Activated CD8-positive, alpha-beta memory T cell treated with anti-CD3 and anti-CD28 coated beads for 24 hours (primary cell): ENCODE measurements at places on chromosomes 1 and 21.

- DNase-seq: no peak
Observed at GRCh38 chr1:214290424-214291037, 9.6 kb downstream of the SMYD2 start.

DNA sequence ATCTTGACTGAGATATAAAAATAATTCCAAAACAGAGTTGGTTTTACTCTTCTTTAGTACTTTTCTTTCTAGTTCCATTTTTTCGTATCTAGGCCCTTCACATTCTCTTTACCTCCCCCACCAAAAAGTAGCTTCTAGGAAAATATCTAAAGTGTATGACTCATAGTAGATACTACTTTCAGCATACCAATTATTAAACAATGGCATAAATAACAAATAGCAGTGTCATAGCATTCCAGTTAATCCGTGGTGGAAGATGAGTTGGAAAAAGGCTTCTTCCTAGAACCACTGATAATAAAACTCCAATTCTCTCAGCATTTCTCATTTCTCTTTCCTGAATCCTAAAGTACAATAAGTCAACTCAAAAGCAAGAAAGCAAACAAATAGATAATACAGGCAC, 859.0 kb upstream of the B3GALT2 start:
- DNase-seq: no peak

- no peak for DNase-seq
Observed at GRCh38 chr1:4796161-4797015, 142.0 kb downstream of the AJAP1 start.

GRCh38 chr1:1629430-1630190, 2.4 kb upstream of the MMP23B start:
- peak; percentile 81 for DNase-seq

- DNase-seq: no peak
Observed at GRCh38 chr1:67336783-67337182, 29.1 kb downstream of the IL12RB2 start.

GRCh38 chr21:25647647-25648046, 8.6 kb downstream of the JAM2 start:
- no peak for DNase-seq

DNA sequence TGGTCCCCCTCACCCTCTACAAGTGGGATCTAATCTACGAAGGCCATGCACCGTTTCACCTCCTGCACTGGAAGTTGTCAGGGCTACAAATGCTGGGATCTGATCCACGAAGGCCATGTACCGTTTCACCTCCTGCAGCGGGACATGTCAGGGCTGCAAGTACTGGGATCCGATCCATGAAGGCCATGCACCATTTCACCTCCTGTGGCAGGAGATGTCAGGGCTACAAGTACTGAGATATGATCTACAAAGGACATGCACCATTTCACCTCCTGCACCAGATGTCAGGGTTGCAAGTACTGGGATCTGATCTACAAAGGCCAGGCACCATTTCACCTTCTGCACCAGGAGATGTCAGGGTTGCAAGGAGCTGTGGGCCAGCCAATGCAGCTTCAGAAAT, 7.0 kb downstream of the ALDH4A1 start:
- no peak for DNase-seq

DNA sequence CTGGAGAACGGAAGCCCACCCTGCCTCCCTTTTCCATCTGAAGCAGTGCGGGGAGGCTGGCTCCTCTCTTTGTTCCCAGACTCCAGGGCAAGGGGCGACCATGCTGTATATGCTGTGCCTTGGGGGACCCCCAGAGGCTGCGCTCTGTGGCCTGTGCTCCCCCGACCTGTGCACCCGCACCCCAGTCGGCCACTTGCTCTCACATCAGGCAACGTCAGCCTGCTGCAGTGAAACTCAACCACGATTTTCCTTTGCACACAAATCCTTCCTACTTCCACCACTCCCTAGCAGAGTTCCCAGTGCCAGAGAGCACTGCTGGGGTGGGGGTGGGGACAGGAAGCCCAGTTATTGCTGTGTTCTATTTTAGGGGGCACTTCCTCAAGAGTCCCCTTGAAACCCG, 52.5 kb downstream of the SIM2 start:
- no peak for DNase-seq

- no peak for DNase-seq
Observed at GRCh38 chr1:233025567-233025966, 75.2 kb downstream of the NTPCR start.

DNA sequence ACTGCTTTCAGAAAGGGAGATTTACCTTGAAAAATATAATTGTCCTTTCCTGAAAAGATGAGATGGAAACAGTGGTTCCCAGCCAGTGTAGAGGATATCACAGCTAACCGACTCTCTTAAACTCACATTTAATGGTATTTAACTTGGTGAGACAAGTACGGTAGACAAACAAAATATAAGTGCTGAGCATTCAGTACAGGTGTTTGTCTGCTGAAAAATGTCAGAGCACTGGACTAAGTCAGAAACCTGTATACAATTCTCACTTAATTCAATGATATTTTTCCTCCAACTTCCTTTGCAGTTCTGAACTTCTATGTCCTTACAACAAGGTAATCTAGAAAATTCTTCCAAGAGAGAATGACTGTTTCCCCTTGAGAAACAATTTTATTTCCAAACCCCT, at the start of gene LCE1B:
LCE1B (plus strand) TSS at position 301 of the 400 bp plus-strand sequence. CDS start 476 bp downstream, outside the sequence.
- DNase-seq: no peak

DNA sequence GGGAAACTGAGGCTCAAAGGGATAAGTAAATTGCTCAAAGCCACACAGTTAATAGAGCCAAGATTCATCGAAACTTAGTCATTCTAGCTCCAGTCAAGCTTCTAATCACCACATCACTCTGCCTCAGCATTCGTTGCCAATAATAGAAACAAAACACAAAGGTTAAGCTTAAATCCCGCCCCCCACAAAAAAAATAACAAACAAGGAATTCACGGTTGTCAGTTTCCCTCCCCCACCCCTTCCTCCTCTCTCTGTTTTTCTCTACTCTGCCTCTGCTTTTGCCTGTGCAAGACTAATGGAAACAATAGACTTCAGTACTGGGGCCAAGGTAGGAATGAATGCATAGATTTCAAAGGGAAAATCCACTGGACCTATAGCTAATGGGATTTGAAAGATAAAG, 70.7 kb upstream of the ZNF644 start:
- DNase-seq: no peak
